Kidney (tissue), 22 donors: ENCODE measurements at places on chromosomes 2 and 18. TPM values are rescaled to one million over a fixed set of nuclear protein-coding genes. Genes with fewer than 3 reads are reported as not detected.

Gene PID1
- 9.4 TPM for total RNA-seq

Gene CD8A
- total RNA-seq: 5.9 TPM

Gene C2orf66
- total RNA-seq: not detected

Gene IRS1
- total RNA-seq: 13.4 TPM

Gene SCRN3
- total RNA-seq: 29.0 TPM

Gene RBFA
- 21.4 TPM for total RNA-seq

Gene AAMP
- total RNA-seq: 70.1 TPM

GRCh38 chr2:222485367-222486211 lies 61.2 kb downstream of the SGPP2 start:
- H3K27me3 ChIP-seq: no peaks in the 10 kb centered on the region
- H3K27ac ChIP-seq: no peak overlapping the region
- no peak for DNase-seq
- no peaks in the 10 kb centered on the region for H3K36me3 ChIP-seq

DNA sequence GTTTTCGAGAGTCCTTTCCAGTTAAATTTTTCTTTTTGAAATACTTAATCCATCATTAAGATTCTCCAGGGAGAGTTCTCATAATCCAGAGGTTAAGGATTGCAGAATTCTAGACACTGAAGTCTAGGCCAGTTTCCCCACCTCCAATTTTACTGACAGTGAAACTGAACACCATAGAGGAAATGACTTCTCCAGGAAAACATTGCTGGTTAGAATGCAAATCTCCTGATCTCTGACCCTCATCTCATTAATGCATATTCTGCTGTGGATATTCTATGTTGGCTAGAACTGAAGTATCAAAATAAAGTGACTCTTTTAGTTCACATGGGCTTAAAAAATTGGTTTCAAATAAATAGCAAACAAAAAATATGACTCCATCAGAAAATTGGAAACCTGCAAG lies 105.8 kb upstream of the UGP2 start:
- no peaks in the 10 kb centered on the region for H3K36me3 ChIP-seq
- H3K4me3 ChIP-seq: no peak overlapping the region
- H3K4me1 ChIP-seq: no peaks in the 10 kb centered on the region
- DNase-seq: no peak

GRCh38 chr2:172038604-172039003 lies 38.9 kb downstream of the METAP1D start:
- DNase-seq: no peak
- H3K4me3 ChIP-seq: no peak overlapping the region
- no peaks in the 10 kb centered on the region for H3K36me3 ChIP-seq
- H3K4me1 ChIP-seq: no peaks in the 10 kb centered on the region
- no peak overlapping the region for H3K27ac ChIP-seq

DNA sequence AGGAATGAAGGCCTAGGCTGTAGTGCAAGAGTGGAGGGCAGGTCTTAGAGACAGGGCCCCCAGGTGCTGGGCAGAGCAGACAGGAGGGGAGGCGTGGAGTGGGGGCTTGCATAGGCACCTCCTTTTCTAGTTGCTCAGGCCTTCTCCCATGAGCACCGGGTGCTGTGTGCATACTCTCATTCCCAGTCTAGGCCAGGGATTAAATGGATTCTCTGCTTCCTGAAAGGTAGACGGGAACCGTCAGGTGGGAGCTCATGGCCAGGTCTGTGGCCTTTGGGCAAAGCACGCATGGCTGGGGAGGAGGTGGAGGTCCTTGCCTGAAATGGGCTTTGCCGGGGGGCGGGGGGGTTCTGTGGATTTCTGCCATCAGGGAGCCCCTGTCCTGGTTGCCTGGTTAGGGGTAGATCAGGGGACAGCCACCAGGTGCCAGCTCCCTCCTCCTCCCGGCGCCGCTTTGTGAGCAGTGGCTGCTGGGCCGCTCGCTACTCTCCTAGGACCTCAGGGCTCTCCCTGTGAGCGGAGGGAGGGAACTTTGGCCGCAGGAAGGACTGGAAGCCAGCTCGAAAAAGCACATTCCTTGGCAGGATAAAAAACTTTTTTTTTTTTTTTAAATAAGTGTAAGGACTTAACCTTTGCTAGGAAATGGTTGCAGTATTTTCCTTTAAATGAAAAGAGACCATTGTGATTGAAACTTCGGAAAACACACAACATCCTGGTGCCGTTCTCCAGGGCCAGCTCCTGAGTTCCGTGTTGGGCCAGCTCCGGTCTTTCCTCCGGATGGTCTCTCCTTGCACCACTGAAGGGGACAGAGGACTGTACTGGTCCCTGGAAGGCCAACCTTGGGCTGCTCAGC lies 82.8 kb upstream of the HAAO start:
- H3K27me3 ChIP-seq: no peaks in the 10 kb centered on the region
- no peak for DNase-seq
- H3K27ac ChIP-seq: peak overlapping the region; percentile 83
- H3K4me1 ChIP-seq: peaks cover 26% of the 10 kb centered on the region
- H3K36me3 ChIP-seq: no peaks in the 10 kb centered on the region
- no peak overlapping the region for H3K4me3 ChIP-seq

DNA sequence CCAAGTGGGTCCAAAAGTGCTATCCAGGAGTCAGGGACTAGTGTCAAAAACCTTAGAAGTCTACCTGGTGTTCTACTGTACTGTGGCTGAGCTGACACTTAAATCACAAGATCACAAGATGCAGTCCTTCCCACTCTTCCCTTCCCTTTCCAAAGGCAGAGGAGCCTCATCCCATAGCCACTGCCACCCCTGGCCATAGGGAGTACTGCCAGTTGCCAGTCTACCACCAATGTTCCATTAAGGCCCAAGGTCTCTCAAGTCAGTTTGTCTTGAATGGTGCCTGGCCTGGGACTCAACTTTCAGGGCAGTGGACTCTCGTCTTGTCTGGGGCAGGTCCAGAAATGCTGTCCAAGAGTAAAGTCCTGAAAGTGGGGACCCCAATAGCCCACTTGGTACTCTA lies 585.6 kb downstream of the NUP35 start:
- DNase-seq: no peak
- H3K4me1 ChIP-seq: no peaks in the 10 kb centered on the region
- H3K27me3 ChIP-seq: no peaks in the 10 kb centered on the region
- H3K36me3 ChIP-seq: no peaks in the 10 kb centered on the region

DNA sequence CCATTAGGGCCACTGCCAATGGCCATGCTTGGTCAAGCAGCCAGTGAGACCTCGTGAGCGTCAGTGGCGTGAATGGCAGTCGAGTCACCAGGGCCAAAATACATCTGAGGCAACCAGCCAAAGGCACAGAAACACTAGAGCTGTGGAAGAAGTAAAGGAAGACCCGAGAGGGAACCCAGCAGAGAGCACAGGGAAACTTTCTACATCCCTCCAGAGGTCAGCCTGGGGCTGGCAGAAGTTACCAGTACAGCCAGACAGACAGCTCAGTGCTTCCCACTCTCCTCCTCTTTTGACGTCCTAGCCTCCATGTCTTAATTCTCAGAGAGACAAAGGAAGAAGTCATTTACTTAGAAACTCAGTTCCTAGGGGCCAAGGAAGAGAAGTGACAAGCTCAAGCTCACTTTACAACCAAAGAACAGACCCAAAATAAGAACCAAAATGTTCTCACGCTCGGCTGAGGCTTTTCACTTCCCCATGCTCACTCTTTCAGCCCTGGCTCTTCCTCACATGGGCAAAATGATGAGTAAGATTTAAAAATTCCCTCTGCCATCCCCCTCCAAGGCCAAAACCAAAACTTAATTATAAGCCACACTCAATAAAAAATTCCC lies 8.7 kb downstream of the CYRIA start:
- H3K27me3 ChIP-seq: no peaks in the 10 kb centered on the region
- DNase-seq: no peak
- no peak overlapping the region for H3K27ac ChIP-seq

GRCh38 chr2:55840460-55840859 lies 83.1 kb downstream of the EFEMP1 start:
- H3K4me1 ChIP-seq: peaks cover 8% of the 10 kb centered on the region
- no peak overlapping the region for H3K4me3 ChIP-seq

- DNase-seq: no peak
- H3K4me3 ChIP-seq: no peak overlapping the region
- H3K36me3 ChIP-seq: no peaks in the 10 kb centered on the region
- no peak overlapping the region for H3K27ac ChIP-seq
- no peaks in the 10 kb centered on the region for H3K4me1 ChIP-seq
- H3K27me3 ChIP-seq: no peaks in the 10 kb centered on the region
These were observed 31.9 kb upstream of the GORASP2 start for GRCh38 chr2:170897108-170897507.

GRCh38 chr2:74593826-74594772 lies 39.6 kb downstream of the DOK1 start:
- H3K4me3 ChIP-seq: no peak overlapping the region
- no peaks in the 10 kb centered on the region for H3K36me3 ChIP-seq
- H3K27me3 ChIP-seq: no peaks in the 10 kb centered on the region
- no peak for DNase-seq
- H3K27ac ChIP-seq: no peak overlapping the region

DNA sequence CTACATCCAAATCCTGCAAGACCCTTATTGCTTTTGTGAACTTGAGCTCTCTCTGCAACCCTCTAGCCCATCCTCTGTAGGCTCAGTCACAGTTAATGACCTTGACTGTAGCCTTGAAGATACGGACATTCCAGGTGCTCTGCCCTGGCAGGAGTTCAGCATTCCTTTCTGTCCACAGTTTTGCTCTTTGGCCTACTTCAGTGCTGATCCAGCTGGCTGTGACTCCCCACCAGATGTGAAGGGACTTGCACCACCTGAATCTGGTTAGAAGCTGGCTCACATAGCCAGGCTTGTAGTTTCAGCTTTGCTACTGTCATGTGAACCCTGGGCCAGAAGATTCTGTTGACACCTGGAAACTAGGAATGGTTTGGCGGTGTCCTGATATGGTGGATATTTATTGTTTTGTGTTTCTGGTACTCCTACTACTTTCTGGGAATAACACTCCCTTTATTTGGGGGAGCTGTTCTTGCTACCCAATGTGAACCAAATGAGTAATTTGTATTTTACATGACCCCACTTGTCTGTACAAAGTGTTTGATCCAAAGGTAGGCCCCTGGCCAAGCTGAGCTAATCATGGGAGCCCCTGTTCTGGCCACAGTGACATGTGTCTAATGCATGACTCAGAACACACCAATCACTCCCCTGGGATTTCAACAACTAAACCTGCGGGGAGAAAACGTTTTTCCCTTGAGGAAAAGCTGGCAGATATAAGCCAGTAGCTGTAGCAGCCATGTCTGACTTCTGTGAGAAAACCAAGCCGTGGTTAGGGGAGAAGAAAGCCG lies 73.4 kb downstream of the CDCA7 start:
- no peaks in the 10 kb centered on the region for H3K27me3 ChIP-seq
- H3K4me3 ChIP-seq: no peak overlapping the region
- no peak for DNase-seq
- no peak overlapping the region for H3K27ac ChIP-seq
- H3K4me1 ChIP-seq: no peaks in the 10 kb centered on the region

GRCh38 chr2:2464643-2465042 lies 133.6 kb upstream of the MYT1L start:
- no peak for DNase-seq
- H3K4me3 ChIP-seq: no peak overlapping the region
- H3K27ac ChIP-seq: no peak overlapping the region
- H3K36me3 ChIP-seq: no peaks in the 10 kb centered on the region
- no peaks in the 10 kb centered on the region for H3K27me3 ChIP-seq

DNA sequence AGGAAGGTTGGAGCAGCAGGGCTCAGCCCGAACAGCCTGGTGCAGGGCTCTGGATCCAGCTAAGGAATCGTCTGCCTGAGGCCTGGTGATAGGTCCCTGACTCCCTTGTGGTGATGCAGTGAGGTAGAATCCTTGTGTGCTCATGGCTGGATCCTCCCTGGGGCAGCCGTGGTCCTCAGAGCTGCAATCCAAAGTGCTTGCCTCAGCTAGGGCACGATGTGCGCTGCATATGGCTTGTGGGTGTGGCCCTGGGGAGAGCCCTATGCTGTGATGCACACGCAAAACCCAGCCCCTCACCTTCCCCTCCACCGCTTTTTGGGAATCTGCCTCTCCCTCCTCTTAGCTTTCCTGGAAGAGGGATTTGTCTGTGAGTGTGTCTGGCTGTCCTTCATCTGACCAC lies 142.2 kb downstream of the DYSF start:
- no peaks in the 10 kb centered on the region for H3K4me1 ChIP-seq
- no peaks in the 10 kb centered on the region for H3K36me3 ChIP-seq
- no peak for DNase-seq

DNA sequence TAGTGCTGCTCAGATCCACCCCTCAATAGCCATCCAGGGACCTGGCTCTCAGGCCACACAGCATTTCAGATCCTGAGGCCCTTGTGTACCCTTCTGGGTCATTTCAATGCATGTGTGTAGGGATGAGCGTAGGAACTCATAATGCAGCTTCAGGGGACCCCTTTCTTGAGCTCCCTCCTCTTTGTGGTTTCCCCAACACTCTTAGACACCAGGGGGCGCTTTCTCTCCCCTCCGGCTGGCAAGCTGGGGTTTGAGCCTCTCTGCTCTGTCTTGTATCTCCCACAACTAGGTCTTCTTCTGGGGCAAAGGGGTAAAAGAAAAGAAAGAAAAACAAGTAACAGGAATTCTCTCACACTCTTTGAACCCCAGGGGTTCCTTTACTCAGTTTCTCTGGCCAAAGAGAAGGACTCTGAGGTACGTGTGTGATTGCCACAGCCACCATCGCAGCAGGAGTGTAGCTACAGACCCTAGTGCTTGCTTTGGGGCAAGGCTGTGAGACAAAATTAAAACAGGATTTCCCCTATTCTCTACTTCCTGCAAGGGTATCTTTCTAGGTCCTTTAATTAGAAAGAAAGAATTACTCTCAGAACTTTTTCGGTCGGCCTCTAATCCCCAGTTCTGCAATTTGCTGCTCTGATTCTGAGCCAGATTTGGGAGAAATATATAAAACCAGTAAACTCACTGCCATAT lies 38.0 kb downstream of the CABYR start:
- H3K27me3 ChIP-seq: no peaks in the 10 kb centered on the region
- no peak overlapping the region for H3K27ac ChIP-seq
- no peak overlapping the region for H3K4me3 ChIP-seq

- no peak for DNase-seq
- H3K4me1 ChIP-seq: no peaks in the 10 kb centered on the region
- H3K36me3 ChIP-seq: no peaks in the 10 kb centered on the region
These were observed 126.1 kb downstream of the MTX2 start for GRCh38 chr2:176395273-176395854.

DNA sequence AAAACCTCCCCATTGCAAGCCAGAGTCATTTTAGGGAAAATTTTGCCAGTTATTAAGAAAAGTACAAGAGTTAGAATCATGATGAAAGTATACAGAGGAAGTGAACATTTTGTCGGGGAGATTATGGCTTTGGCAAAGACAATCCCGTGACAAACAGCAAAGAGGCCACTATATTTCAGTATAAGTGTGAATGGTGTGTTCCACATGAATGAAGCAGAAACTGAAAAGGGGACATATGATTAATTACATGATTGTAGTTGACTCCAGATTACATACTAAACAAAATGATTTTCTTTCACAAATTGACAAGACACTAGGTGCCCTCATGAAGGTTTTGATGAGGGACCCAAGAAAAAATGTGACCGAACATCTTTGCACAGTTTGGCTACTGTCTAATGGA lies 42.0 kb downstream of the SP140 start:
- H3K27me3 ChIP-seq: no peaks in the 10 kb centered on the region
- H3K27ac ChIP-seq: no peak overlapping the region
- no peak for DNase-seq
- H3K4me1 ChIP-seq: no peaks in the 10 kb centered on the region

GRCh38 chr2:82128051-82128450 lies 1823.5 kb upstream of the LRRTM1 start:
- no peak for DNase-seq
- H3K36me3 ChIP-seq: no peaks in the 10 kb centered on the region
- H3K27me3 ChIP-seq: no peaks in the 10 kb centered on the region
- no peak overlapping the region for H3K4me3 ChIP-seq
- H3K27ac ChIP-seq: no peak overlapping the region
- H3K4me1 ChIP-seq: no peaks in the 10 kb centered on the region
